ENCODE measurements at places on chromosomes 4 and X.

DNA sequence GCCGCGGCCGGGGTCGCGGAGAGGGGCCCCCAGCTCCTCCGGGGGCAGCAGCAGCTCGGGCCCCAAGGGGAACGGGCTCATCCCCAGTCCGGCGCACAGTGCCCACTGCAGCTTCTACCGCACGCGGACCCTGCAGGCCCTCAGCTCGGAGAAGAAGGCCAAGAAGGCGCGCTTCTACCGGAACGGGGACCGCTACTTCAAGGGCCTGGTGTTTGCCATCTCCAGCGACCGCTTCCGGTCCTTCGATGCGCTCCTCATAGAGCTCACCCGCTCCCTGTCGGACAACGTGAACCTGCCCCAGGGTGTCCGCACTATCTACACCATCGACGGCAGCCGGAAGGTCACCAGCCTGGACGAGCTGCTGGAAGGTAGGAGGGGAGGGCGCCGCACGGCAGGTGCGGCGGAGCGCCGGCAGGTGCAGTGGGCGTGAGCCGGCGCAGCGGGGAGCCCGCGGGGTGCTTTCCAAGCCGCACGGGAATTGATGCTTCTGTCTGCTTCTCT is 886 bp downstream of the DCLK2 start:
- DNase-seq, result no peak

GRCh38 chr4:166459621-166460020 is 586.6 kb downstream of the TLL1 start:
- DNase-seq, result no peak

GRCh38 chrX:22527302-22527701 is 254.6 kb downstream of the CBLL2 start:
- no peak for DNase-seq

DNA sequence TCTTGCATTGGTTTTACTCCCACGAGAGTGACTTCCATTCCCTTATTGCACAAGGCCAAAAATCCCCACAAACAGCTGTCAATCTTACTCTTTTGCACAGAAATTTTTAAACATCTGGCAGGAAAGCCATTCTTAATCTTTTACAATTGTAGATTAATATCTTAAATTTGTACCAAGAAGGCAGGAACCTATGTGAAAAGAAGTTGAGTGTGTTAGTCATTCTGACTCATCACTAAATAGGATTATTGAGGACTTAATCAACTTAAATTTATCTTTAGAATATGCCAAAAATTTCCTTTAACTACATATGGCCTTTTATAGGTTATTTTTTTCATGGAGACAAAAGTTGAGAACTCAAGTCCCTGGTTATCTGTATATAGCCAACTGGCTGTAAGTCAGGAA is 49.0 kb upstream of the VEGFC start:
- DNase-seq, result no peak

DNA sequence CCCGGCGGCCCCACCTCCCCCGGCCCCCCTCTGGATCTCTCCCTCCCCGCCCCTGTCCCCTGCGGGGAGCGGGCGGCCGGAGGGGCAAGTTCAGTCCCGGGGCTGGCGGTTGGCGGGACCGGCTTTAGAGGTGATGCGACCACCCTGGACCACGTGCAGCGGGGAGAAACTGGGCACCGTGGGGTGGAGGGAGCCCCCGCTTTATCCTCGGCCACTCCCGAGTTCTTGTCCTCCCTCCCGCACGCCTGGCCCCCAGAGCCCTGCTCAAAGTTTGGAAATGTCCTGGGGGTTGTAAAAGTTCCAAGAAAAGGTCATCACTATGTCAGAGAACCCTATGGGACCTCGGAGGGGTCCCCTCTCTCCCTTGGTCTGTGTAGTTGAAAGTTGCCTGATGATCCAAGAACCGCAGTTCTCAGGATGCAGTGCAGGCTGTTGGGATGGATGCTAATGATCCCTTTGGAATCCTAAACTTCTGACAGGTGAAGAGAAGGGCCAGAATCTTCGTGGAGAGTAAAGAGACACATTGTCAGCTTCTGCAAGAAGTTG is 411 bp upstream of the VEGFC start:
- no peak for DNase-seq

- DNase-seq, result no peak
These were observed 19.1 kb downstream of the IRF2 start for GRCh38 chr4:184455299-184455698.

DNA sequence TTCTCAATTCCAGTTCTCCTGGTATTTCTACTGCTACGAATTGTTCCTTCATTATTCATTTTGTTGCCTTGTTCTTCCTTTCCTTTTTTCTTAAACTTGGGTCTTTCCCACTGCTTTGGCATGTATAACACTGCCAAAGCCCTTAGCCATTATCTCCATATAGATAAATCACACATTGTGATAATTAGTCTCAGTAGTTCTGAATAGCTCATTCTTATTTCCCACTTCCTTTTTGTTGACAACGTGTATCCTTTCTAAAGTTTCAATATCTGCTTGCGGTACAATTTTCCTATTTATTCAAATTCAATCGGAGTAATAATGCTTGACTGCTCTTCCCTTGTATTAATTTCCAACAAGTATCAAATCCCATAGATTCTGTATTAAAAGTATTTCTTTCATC is 14.5 kb upstream of the CAMK2D start:
- no peak for DNase-seq

- DNase-seq, result no peak
These were observed 224.3 kb downstream of the DCLK2 start for GRCh38 chr4:150302553-150302952.

GRCh38 chr4:147610686-147611085 is 6.5 kb upstream of the TMEM184C start:
- DNase-seq, result no peak

GRCh38 chrX:6852869-6853268 is 294.6 kb upstream of the STS start:
- DNase-seq, result no peak

GRCh38 chrX:109934434-109934833 is 68.5 kb upstream of the TMEM164 start:
- no peak for DNase-seq

DNA sequence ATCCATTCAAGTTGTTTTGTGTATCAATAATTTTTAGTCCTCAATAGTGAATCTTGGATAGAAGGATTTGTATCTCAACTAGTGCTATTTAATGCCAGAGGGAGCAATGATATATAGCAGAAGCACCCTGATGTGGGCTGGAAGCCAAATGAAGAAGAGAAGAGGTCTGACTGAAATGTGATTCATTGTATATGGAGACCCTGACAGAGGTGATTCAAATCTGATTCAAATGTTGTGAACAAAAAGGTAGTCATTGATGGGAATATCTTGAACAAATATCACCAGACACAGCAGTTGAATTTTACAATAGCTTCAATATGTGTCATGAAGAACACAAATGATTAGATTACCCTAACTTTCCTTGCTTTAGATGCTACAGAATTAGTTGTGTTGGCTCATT is 27.5 kb upstream of the SULT1B1 start:
- DNase-seq, result no peak

DNA sequence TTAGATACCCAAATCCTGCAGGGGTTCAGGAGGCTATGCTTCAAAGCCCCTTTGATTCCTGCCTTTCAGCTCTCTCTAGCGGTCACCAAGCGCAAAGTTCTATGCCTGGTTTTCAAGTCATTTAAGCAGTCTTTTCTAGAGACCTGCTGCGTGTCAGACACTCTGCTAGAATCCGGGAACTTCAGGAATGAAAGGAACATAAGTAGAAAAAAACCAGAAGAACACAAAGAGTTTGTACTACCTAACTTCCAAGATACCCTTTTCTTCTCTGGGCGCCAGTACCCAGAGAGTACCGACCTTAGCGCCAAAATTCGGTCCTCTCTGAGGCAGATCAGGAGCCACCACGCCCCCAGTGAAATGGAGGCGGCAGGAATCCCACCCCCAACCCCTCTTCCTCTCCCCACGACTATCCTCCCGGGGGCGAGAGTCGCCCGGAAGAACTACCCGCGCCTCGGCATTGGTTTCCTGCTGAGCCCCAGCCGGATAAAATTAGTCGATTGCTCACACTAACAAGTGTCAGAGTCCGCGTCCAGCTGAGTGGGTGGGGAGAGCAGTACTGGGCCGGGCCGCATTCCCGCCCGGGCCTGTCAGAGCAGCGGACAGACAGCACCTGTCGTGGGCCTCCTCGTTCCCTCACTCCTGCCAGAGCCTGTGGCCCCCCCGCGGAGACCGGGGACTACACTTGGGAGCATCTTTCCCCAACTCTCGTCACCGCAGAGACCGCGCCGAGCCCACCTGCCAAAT is 78.8 kb downstream of the RLIM start:
- DNase-seq, result no peak

GRCh38 chrX:42720209-42720608 is 57.8 kb downstream of the PPP1R2C start:
- no peak for DNase-seq

- no peak for DNase-seq
These were observed 46.3 kb downstream of the GAGE1 start for GRCh38 chrX:49644991-49645637.

DNA sequence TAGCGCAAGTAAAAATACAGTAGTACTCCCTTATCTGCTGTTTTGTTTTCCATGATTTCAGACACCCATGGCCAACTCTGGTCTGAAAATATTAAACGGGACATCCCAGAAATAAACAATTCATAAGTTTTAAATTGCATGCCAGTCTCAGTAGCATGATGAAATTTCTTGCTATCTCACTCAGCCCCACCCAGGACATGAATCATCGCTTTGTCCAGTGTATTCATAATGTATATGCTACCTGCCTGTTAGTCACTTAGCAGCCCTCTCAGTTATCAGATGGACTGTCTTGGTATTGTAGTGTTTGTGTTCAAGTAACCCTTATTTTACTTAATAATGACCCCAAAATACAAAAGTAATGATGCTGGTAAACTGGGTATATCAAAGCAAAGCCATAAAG is 158.2 kb upstream of the DDIT4L start:
- no peak for DNase-seq

GRCh38 chrX:16123222-16123786 is at the start of gene GRPR:
Gene GRPR, plus strand, starts transcription at chrX:16123565. Its CDS starts 389 bp downstream, at chrX:16123954.
- DNase-seq, result peak; percentile 2

DNA sequence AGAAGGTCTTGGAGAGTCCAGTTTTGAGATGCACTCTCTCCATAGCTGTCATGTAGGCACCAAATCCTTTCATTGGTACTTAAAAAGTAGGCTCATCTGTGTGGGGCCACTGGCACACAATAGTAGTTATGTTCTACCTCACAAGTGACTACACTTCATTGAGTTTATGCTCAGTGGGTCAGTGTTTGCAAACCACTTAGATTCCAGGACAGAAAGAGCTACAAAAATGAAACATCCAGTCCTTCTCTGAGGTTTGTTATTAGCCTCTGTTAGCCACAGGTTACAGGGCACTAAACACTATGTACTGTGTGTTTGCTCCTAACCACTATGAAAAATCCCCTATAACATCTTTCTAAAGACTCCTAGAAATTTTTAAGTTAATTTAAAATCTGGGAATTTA is 13.8 kb downstream of the RAB28 start:
- DNase-seq, result no peak

GRCh38 chrX:101605146-101605545 is 12.7 kb downstream of the ARMCX6 start:
- DNase-seq, result no peak

GRCh38 chrX:111352424-111352823 is 59.6 kb downstream of the DCX start:
- no peak for DNase-seq

DNA sequence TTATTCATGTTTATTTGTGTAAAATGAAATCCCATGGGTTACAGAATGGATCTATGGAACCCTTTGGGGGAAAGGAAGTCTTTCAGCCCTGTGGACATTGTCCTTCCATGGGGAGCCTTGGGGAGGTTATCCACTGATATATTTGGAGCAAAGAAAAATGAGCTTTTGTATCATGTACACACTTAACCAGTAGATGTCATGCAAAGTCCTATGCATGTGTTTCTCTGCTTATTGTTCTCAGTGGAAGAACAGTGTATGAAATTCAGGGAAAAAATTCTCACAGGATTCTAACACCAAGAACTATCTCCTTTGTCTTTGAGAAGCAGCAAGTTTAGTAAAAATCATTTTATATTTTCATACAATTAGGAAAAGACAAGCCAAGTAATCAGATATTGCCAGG is 105.3 kb downstream of the DTHD1 start:
- no peak for DNase-seq

- no peak for DNase-seq
These were observed 143.6 kb downstream of the TMEM164 start for GRCh38 chrX:110146521-110146920.

GRCh38 chr4:1469607-1470392 is 63.6 kb upstream of the NKX1-1 start:
- DNase-seq, result no peak

DNA sequence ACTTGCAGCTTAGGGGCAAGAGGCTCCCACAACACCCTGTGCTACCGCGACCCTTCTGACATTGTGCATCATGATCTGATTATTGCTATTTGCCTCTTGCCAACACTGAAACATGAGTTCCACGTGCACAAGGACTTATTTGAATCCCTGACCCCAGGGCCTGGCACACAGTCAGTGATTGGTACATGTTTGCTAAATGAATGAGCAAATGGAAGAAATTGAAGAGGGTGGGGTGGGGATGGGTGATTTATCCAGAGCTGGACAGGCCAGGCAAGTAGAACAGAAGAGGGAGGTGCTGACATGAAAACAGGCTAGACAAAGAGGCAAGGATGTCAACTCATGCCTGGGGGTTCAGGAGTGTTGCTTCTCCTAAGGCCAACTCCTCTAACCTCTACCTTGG is 24.9 kb upstream of the RPL39 start:
- no peak for DNase-seq

DNA sequence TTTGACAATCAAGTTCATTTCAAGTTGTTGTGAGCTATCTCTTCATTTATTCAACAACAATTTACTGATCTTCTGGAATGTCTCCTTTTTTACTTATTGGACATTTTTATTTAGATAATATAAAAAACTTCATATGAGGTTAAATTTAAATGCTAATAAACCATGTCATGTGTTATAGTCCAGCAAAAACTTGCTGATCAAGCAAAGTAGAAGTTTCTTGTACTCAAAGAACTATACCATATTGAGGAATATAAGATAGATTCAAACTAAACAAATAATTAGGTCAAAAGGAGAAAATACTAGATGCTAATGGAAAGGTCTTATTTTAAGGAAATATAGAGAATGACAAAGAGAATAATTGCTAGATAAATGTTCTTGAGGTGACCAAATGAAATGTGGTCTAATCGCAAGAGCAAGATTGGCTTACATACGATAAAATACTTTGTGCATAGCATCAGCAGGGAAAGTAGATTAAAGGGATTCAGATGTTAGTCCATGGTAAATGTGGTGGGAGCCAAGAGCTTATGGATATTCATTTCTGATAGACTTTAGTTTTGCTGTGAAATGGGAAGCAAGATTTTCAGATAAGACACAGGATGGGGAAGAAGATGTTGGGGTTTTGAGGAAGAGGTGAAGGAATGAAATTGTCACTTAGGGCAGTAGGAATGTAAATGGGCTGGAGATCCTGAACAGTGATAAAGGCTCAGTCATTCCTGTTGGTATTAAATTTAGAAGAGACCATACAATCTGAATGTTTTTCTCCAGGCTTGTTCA is 229.5 kb downstream of the MAPK10 start:
- DNase-seq, result no peak

- DNase-seq, result no peak
These were observed 141.7 kb downstream of the GPAT3 start for GRCh38 chr4:83677656-83678055.

Data from stimulated activated CD4-positive, alpha-beta T cell treated with anti-CD3 and anti-CD28 coated beads, Interleukin-1b, Interleukin-23, amount 100 ng/mL, for 1 hour (primary cell).